ENCODE measurements at places on chromosomes 7 and 10. TPM values are rescaled to one million over a fixed set of nuclear protein-coding genes. Genes with fewer than 3 reads are reported as not detected.

The SPDYE8 gene
- not detected for total RNA-seq

The NKX2-3 gene
- total RNA-seq = not detected

The MMP21 gene
- 0.23 TPM for total RNA-seq

The PILRA gene
- total RNA-seq = 6.1 TPM

The PRRT4 gene
- 3.3 TPM for total RNA-seq

The CHAT gene
- not detected for total RNA-seq

The ANKRD61 gene
- total RNA-seq = not detected

The TMEM213 gene
- 43.8 TPM for total RNA-seq

The OPTN gene
- 34.4 TPM for total RNA-seq

The GPR15LG gene
- 0.64 TPM for total RNA-seq

The BEND7 gene
- total RNA-seq = 19.9 TPM

The IFIT1B gene
- 3.0 TPM for total RNA-seq

The BHLHA15 gene
- 0.41 TPM for total RNA-seq

The CPN1 gene
- total RNA-seq = 2.2 TPM

The TYW1B gene
- total RNA-seq = 6.9 TPM

The ASIC3 gene
- 0.76 TPM for total RNA-seq

The GFRA1 gene
- total RNA-seq = 43.8 TPM

Data from metanephros (tissue), 2 donors.